ENCODE measurements at places on chromosomes 1 and 21.

DNA sequence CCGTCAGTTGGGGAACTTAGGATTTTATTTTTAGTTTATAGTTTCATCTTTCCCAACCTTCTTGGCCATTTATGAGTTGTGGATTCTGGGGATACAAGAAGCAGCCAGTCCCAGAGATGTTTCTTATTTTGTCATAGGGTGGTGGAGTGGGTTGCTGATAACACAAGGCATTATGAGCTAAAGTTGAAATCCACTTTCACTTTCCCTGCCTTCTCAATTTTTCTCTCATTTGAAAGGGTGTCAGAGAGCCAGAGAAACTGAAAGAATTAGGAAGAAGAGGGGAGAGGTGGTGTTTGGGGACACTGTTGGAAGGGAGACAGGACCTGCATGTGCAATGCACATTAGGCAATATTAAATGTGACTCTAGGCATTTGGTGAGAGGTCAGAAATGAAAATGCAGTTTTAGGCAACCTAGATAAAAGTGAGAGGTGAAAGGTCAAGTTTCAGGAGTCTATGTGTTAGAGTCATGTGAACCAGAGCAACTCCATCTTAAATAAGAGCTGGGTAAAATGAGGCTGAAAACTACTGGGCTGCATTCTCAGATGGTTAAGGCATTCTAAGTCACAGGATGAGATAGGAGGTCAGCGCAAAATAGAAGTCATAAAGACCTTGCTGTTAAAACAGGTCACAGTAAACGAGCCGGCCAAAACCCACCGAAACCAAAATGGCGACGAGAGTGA is 71.1 kb upstream of the F3 start:
- DNase-seq, result no peak

DNA sequence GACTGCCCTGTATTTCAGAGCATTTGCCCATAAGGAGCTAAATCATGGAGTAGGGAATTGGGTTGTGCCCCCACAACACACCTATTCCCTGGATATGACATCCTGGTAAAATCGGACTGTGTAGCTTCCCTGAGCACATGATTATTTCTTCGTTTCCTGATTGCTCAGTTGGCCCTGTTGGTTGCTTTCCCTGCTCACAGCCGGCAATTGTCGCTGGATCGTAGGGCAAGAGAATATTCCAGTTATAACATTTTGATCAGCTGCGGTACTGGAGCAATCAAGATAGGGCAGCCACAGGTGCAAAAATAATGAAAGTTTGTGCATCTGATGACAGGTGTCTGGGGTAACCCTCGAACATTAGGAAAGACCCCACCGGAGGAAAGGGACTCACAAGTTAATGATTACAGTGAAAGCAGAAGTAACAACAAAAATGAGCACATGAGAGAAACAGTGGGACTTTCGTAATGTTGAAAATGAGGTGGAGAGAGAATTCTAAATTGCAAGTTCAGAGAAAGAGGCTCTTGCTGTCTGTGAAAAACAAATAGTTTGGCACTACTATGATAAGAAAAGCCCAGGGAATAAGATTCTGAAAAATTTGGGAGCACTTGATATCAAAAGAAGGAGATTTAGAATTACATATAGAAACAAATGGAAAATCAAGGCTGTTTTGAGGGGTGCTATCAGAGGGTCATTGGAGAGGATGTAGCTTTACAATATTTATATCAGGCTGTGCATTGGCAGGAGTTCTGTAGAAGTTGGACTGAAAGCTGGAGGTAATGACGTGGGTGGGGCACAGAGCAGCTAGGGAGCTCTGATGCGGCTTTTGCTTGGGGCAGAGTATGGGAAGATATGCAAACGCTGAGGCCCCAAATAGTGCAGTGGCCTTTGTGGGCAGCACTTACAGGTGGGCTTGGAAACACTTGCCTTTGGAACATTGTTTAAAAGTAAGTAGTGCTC is at the start of gene MAB21L3:
Gene MAB21L3, plus strand, starts transcription at position 833 of the 957 bp plus-strand sequence. CDS start 1,217 bp downstream, outside the sequence.
- no peak for DNase-seq

GRCh38 chr1:54501849-54502248 is 46.2 kb upstream of the ACOT11 start:
- DNase-seq, result no peak

DNA sequence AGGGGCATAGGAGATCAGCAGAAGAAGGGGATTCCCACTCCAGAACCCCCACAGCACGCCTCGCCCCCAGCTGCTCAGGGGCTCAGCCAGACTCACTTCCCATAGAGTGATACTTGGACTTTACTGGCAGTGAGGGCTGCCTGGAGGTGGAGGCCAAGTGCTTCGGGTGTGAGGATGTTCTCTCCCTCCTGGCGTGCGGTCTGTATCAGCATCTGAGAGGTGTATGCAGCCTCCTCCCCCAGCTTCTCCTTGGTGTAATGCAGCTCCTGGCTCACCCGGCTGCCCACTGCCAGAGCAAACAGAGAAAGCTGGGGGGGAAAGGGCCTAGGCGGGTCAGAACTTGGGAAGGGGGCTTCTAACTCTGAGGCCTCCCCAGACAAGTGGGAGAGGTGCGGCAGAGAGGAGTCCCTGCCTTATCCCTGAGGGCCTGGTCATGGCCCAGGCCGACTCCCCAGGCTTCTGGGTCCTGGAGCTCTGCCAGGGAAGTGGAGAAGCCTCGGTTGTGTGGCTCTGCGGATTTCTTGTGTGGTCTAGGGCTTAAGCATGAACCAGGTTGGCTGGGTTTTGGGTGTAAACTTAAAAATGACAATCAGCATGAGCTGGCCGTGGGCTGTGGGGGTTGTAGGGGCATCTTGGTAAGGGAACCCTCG is 10.9 kb downstream of the PTCH2 start:
- no peak for DNase-seq

GRCh38 chr1:176543360-176544129 is 80.6 kb downstream of the PAPPA2 start:
- DNase-seq, result no peak

GRCh38 chr1:45348020-45348419 is 7.8 kb upstream of the MUTYH start:
- no peak for DNase-seq

- peak; percentile 93 for DNase-seq
Observed at GRCh38 chr1:1019122-1019999, 559 bp upstream of the AGRN start.

DNA sequence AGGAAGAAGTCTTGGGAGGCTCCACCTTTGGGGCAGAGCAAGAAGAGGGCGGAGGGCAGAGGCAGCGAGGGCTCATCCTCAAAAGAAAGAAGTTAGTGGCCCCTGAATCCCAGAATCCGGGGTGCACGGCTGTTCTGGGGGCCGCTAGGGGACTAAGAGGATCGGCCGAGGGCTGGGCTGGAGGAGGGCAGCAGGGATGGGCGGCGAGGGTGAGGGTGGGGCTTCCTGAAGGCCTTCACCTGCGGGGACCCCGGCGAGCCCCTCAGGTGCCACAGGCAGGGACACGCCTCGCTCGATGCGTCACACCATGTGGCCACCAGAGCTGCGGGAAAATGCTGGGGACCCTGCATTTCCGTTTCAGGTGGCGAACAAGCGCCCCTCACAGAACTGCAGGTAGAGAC is 23.9 kb downstream of the COL6A1 start:
- DNase-seq, result no peak

DNA sequence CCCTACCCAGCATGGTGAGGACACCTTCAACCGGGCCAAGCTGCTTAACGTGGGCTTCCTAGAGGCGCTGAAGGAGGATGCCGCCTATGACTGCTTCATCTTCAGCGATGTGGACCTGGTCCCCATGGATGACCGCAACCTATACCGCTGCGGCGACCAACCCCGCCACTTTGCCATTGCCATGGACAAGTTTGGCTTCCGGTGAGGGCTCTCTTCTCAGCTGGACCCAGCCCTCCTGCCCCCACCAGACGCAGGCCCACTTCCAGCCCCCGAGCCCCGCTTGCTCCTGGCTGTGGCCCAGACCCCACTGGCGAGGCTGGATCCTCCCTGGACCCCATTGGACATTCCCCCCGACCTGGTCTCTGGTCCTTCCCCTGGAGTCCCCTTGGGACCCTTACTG is 5.8 kb downstream of the B4GALT2 start:
- DNase-seq, result no peak

GRCh38 chr1:112818990-112819689 is 104.0 kb upstream of the PPM1J start:
- DNase-seq, result peak; percentile 42

DNA sequence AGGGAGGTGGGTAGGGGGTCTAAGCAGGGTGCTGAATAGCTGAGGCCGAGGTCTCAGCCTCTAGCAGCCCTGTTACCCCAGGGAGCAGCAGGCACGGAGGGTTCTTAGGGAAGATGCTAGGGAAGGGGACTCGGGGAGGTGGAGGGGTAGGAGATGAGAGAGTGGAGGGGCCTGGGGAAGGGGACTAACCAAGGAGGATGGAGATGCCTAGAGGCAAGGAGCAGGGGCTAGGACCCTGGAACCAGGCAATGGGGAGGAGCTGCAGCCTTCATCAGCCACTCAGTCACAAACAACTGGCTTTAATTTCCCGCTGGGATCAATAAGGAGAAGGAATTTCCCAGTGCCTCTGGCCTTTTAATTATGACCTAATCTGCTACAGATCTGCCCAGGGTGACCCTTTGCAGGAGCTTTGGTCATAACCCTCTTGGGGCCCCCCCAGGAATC is 2.9 kb upstream of the CRABP2 start:
- no peak for DNase-seq

DNA sequence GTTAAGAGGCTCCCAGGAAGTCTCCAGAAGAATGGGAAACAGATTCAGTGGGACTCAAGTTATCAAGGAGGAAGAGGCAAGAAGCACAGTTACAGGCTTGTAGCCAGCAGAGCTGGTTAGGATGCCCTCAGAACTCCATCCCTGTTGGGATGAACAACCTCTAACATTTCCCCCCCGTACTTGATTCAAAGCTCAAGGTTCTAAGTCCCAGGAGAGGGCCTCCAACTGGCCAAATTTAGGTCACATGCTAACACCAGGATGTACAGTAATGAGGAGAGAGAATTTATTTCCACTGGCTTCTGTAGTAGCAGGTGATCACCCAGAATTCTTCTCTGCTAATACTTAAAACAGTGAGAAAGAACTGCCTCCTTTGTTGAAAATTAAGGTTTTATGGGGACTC is 22.3 kb upstream of the HSPA13 start:
- DNase-seq, result no peak

GRCh38 chr1:174680101-174680500 is 232.3 kb downstream of the GPR52 start:
- no peak for DNase-seq
